ENCODE measurements at places on chromosomes 4 and X.

DNA sequence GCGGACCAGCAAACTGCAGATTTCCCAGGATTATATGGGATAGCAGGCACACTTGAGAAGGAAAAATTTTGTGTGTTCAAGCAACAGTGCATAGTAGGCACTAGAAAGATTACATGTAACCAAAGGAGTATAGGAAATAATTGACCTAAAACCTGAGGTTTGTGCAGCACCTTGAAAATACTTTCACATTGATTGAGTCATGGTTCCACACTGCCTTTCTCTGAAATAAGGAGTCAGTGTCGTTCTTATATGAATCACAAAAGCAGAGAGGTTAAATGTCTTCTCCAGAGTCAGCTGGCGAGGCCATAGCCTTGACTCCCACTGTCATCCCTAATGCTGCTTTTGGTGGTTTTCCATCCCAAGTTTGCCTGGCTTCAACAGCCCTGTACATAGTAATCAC, 138.9 kb downstream of the SOWAHB start:
- no peak for DNase-seq

DNA sequence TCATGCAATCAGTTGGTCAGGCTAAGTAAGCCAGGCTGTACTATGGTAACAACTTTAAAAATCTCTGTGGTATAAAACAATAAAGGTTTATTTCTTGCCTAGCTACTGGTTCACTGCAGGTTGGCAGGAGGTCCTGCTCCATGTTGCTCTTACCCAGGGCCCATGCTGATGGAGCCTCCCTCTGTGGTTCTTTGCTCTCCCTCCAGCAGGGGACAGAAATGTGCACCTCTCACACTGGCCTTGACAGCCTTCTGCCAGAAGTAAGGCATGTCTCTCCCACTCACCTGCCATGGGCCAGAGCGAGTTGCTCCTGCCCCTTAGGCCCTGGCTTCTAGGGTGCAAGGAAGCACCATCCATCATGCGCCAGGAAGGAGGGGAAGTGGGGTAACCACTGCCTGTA, 31.1 kb downstream of the CLDN22 start:
- no peak for DNase-seq

DNA sequence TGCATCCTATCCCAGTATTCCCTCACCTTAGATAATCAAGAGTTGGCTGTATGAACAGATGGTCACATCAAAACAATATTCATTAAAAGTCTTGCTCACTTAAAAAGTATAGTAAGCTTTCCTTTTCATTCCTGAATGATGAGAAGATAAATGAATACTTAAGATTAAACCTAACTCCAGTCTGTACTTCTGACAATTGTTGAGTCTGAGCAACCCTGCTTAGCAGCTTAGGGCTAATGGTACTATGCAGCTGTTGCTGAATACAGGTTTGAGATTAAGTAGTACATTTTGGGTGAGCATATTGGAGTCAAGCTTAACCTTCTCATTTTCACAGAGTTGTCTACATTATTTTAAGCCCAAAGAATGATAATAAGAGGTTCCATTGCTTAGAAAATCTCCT, 121.7 kb upstream of the ETNPPL start:
- no peak for DNase-seq

GRCh38 chr4:118124997-118125396, 90.7 kb downstream of the NDST3 start:
- DNase-seq = no peak

GRCh38 chr4:41022116-41022515, 192.2 kb downstream of the APBB2 start:
- DNase-seq = no peak

GRCh38 chr4:142713282-142714030, 132.6 kb downstream of the INPP4B start:
- DNase-seq = no peak

GRCh38 chr4:54333657-54334056, 104.6 kb downstream of the PDGFRA start:
- DNase-seq = no peak

GRCh38 chr4:17930256-17930655, 91.3 kb downstream of the LCORL start:
- no peak for DNase-seq

- no peak for DNase-seq
These were observed 28.5 kb downstream of the FHIP1A start for GRCh38 chr4:151437505-151437904.

DNA sequence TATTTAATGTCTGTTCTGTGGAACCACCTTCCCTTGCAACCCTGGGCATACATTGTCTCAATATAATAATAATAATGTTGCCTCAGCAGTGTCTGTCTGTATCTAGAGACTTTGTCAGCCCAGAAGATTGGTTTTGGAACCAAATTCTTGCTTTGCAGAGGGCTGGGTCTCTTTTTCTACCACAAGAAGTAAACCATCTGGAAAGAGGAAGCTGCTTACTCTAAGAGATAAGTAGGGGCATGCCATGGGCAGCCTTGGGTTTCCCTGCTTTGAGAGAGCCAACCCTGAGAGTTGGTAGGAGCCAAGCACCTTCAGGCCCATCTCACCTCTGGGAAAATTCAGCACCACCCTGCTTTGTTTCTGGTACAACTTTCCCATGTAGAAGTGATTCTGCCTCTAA, 27.0 kb downstream of the TMEM31 start:
- no peak for DNase-seq

- DNase-seq = no peak
These were observed 159.3 kb downstream of the EPHA5 start for GRCh38 chr4:65510976-65511375.

GRCh38 chr4:56857601-56858309, 36.3 kb upstream of the SPINK2 start:
- no peak for DNase-seq

DNA sequence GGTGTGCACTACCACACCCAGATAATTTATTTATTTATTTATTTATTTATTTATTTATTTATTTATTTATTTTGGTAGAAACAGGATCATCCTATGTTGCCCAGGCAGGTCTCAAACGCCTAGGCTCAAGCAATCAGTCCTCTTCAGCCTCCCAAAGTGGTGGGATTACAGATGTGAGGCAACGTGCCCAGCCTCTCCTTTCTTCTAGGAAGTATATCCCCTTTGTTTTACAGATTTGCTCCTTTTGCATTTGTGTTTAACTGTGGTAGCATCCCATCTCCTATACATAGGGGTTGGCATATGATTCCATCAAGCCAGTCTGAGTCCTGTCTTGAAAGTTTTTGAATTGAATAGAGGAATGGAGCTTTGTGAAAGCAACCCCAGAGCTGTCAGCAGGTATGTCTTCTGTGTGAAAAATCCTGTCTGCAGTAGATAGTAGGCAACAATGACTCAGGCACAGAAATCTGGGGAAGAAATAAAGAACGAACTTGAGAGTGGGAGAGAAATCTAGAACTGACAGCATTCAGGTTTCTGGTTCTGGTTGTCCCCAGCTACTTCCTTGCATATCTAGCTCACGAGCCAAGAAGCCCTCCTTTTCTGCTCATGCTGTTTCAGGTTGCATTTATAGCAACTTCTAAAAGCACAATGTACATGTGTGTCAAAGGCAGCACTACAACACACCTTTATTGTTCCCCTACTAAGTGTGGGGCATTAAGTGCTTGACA, 113.7 kb upstream of the LSM6 start:
- no peak for DNase-seq

- no peak for DNase-seq
These were observed 35.5 kb upstream of the UGT2B7 start for GRCh38 chr4:69060651-69061308.

DNA sequence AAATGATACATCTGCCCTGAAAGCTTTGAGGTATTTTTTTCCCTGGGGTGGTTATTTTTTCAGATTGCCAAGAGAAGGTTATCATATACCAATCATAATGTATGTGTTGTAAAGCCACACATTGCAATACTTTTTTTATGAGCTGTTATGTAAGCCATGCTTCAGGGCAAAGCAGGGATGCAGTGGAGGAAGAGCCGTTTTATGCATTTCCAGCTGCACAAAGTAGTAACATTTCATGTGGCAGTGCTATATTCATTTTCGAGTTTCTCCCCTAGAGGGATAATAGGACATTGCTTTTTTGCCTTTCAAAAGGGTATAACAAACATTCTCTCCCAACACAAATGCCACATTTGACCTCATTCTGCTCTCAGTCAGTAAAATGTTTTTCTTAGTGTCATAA, 68.5 kb downstream of the GALNT7 start:
- no peak for DNase-seq

- no peak for DNase-seq
These were observed 150.6 kb downstream of the POU3F4 start for GRCh38 chrX:83658731-83659130.

DNA sequence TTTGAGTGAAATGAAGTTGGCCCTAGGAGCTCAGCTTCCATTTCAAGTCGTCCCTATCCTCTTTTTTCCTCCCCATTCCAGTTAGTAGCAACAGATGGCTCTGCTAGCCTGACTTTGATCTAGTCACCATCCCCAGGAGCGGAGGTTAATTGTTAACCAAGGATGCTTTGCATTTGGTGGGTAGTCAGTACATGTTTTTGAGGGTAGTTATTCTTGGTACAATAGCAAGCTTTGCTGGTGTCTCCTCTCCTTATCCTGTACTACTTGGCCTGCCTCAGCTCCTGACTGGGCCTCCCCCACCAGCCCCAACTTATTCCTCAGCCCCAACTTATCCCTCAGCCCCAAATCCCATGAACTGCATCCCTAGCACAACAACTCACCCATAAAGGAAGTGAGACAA, 14.8 kb upstream of the RTL5 start:
- DNase-seq = no peak

GRCh38 chr4:38131371-38132091, 171.3 kb downstream of the PTTG2 start:
- DNase-seq = no peak

DNA sequence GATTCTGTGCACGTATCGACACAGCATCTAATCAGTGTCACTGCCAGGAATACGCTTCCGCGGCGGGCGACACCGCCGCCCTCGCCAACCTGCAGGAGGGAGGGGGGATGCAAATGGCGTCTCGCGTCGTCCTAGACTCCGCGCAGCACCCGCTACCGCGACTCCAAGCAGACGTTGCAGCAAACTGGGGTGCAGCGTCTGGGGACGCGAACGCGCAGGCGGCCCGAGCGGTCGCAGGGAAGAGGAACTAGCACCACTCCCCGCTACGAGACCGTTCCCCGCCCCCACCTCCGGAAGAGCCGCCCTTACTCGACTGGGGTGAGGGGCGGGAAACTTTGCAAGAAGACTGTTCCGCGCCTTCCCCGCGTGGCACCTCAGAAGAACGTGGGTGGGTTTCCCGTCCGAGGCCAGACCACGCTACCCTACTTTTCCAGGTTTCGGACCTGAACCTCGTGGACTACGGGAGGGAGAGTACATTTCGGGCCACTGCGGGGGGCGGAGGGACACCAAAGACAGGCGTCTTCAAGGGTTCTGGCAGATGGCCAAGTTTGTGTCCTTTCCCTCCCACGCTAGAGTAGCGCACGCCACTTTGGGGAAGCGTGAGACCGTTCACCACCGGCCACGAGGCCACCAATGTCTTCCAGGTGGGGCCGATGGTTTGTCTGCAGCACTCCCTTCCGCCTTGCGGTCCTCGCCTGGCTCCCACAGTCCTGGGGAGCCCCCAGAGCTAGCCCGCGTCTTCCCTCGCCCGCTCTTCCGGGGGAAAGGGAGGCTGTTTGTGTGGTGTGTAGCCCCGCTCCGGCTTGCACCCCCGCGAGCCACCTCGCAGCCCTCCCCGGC, 78.0 kb upstream of the BCOR start:
- no peak for DNase-seq

DNA sequence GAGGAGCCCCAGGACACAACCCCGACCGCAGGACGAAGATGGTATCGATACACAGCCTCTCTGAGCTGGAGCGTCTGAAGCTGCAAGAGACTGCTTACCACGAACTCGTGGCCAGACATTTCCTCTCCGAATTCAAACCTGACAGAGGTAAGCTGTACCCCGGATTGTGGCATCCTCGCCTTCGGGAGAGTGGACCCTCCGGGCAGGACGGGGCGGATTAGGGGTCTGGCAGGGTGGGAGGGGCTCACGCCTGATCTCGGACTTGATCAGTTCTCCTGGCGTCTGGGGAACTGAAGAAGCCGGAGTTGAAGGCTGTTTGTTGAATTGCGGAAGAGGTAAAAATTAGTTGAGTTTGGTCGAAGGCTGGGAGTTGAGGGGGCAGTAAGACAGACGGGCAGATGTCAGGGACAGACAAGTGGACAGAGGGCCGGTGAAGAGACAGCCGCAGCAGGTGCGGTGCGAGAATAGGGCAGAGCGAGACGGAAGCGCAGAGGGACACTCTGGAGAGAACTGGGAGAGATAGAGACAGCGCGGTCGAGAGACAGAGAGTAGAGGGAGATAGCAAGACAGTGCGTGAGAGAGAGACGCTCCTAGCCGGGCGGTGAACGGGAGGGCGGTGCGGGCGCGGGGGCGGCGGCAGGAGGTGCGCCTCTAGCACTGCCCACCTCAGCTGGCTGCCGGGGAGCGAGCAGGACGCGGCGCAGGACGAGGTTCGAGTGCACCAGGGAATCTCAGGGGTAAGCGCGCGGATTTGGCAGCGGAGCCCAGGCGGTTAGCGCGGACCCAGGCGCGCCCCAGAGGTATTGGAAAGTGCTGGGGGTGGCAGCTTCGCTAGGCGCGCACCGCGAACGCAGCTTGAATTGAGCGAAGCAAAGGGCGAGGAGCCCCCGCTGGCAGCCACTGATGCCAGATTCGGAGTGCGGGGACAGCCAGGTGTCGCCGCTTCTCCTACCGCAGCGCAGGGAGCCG, 23.9 kb downstream of the ARHGAP36 start:
- no peak for DNase-seq

DNA sequence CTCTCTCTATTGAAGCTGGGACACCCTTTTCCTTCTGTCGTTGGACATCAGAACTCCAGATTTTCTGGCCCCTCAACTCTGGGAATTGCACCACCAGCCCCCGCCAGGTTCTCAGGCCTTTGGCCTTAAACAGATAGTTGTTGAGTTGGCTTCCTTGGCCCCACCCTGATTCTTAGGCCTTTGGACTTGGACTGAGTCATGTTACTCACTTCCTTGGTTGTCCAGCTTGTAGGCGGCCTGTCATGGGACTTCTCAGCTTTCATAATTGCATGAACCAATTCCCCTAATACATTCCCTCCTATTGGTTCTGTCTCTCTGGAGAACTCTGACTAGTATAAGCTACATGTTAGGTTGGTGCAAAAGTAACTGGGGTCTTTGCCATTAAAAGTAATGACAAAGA, 195.7 kb downstream of the GPAT3 start:
- DNase-seq = no peak

GRCh38 chrX:15241301-15241700, 28.6 kb downstream of the ASB9 start:
- no peak for DNase-seq

DNA sequence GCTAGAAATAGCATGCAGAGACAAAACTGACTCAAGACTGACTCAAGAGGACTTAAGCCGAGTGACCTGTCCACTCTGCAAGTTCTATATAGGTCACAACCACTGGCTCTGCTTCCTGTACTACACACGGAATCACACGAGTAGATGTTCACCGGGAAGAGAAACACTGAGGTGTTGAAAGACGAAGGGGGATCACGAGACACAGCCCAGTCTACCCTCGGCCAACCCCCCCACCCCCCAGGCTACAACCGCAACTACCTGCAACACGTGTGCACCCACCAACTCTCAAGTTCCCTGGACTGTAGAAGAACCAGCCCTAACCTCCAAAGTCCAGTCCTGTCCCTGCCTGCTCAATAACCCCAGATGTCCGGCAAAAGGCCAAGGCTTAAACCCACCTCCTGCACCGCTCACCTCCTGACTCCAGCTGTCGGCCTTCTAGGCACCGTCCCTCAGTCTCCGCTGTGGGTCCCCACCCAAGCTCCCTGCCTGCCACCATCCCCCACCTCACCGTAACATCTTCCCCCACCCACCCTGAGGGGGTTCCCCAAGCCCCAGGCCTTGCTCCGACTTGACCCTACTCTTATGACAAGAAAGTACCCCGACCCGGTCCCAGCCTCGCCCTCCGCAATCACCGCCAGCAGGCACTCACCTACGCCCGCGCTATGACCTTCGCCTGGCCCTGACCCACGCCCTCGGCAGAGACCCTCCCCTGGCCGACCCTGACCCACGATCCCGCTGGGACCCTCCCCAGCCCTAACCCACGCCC, 739 bp downstream of the GAK start:
- no peak for DNase-seq

Data from GM12892 (cell line).